ENCODE measurements at places on chromosomes 2 and 18. TPM values are rescaled to one million over a fixed set of nuclear protein-coding genes. Genes with fewer than 3 reads are reported as not detected.

ERICH2 gene
- total RNA-seq: not detected

LIMS3 gene
- 0.57 TPM for total RNA-seq

CNRIP1 gene
- 0.61 TPM for total RNA-seq

PIEZO2 gene
- not detected for total RNA-seq

ZDBF2 gene
- 5.9 TPM for total RNA-seq

ALPG gene
- total RNA-seq: not detected

PROKR1 gene
- total RNA-seq: not detected

DLX1 gene
- total RNA-seq: not detected

COL3A1 gene
- 14.9 TPM for total RNA-seq

GRCh38 chr18:12057419-12058039 lies 36.1 kb upstream of the ANKRD62 start:
- DNase-seq: no peak
- no peaks in the 10 kb centered on the region for H3K27me3 ChIP-seq
- H3K4me1 ChIP-seq: no peaks in the 10 kb centered on the region
- H3K36me3 ChIP-seq: no peaks in the 10 kb centered on the region
- no peak overlapping the region for H3K27ac ChIP-seq
- no peak overlapping the region for H3K4me3 ChIP-seq

- H3K36me3 ChIP-seq: no peaks in the 10 kb centered on the region
- H3K27me3 ChIP-seq: no peaks in the 10 kb centered on the region
- no peak overlapping the region for H3K4me3 ChIP-seq
- H3K27ac ChIP-seq: no peak overlapping the region
- DNase-seq: no peak
- no peaks in the 10 kb centered on the region for H3K4me1 ChIP-seq
Observed at GRCh38 chr2:18284331-18284730, 276.1 kb downstream of the RDH14 start.

GRCh38 chr2:169705927-169706326 lies 11.7 kb downstream of the PHOSPHO2 start:
- no peak overlapping the region for H3K27ac ChIP-seq
- no peaks in the 10 kb centered on the region for H3K27me3 ChIP-seq
- H3K4me3 ChIP-seq: no peak overlapping the region
- no peaks in the 10 kb centered on the region for H3K4me1 ChIP-seq

GRCh38 chr2:61434314-61434713 lies 36.6 kb downstream of the USP34 start:
- no peak overlapping the region for H3K27ac ChIP-seq
- no peak for DNase-seq
- H3K4me1 ChIP-seq: peaks cover 36% of the 10 kb centered on the region

- H3K27ac ChIP-seq: no peak overlapping the region
- no peak for DNase-seq
- no peaks in the 10 kb centered on the region for H3K36me3 ChIP-seq
- H3K4me3 ChIP-seq: no peak overlapping the region
Observed at GRCh38 chr2:17821535-17822444, 5.5 kb downstream of the MSGN1 start.

- H3K4me3 ChIP-seq: no peak overlapping the region
- no peaks in the 10 kb centered on the region for H3K36me3 ChIP-seq
- H3K27ac ChIP-seq: no peak overlapping the region
- no peak for DNase-seq
- no peaks in the 10 kb centered on the region for H3K4me1 ChIP-seq
- no peaks in the 10 kb centered on the region for H3K27me3 ChIP-seq
Observed at GRCh38 chr18:78780719-78781600, 198.7 kb upstream of the SALL3 start.

DNA sequence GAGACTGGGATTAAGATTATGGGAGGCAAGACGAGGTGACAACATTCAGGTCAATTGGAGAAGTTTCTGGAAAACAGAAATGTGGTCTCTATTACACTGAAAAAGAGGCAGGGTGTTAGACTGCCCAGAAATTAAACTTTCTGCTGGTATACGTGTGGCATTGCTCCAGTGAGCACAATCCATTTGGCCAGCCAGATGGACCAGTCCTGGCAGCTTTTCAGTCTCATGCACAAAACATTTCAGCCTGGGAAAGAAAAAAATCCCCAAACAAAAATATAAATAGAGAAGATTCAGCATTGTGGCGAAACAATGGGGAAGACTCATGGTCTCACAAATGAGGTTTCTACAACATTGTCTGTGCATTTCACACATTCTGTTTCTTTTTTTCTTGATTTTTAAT lies 113.9 kb downstream of the HNMT start:
- H3K27me3 ChIP-seq: no peaks in the 10 kb centered on the region
- no peaks in the 10 kb centered on the region for H3K4me1 ChIP-seq
- no peak overlapping the region for H3K4me3 ChIP-seq
- DNase-seq: no peak
- H3K27ac ChIP-seq: no peak overlapping the region

DNA sequence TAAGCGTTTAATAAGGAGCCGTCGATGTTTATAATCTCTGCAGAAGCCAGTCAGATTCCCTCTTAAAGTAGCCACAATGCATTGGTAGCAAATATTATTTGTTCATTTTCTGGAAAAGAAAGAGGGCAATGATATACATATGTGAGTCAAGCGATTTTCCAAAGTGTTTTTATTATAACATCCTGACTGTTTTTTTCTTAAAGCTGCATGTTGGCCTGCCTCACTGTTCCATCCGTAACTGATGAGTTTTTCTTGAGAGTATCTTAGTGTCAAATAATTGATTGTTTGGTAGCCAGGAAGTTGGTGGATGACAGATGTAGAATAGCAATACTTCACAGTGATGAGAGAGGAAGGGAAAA lies 3.7 kb downstream of the TSHZ1 start:
- H3K4me3 ChIP-seq: no peak overlapping the region
- H3K27me3 ChIP-seq: no peaks in the 10 kb centered on the region
- peaks cover 59% of the 10 kb centered on the region for H3K4me1 ChIP-seq

- DNase-seq: no peak
- H3K27ac ChIP-seq: no peak overlapping the region
- no peak overlapping the region for H3K4me3 ChIP-seq
Observed at GRCh38 chr2:207934720-207935119, 90.6 kb downstream of the PLEKHM3 start.

DNA sequence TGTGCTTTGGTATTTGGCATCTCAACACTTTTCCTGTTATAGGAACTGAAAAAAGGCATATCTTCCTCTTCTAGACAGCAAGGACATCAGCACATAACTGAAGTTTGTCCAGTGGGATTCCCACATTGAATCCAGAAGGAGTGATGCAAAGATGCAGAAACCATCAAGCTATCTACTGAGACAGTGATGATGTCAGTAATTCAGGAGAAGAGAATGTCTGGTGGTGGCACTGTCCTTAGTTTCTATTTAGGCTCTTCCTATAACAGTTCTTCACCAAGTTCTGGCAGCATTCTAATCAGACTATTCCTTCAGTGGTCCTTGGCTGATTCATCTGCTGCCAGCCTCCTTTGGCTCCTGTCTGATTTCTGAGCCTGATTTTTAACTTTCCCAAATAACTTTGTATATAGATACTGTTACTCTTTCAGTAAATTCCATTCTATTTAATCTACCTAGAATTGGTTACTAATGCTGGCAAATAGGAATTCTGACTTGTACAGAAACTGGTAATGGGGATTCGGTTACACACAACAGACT lies 56.6 kb upstream of the AGPS start:
- no peak overlapping the region for H3K27ac ChIP-seq
- no peaks in the 10 kb centered on the region for H3K4me1 ChIP-seq
- no peaks in the 10 kb centered on the region for H3K27me3 ChIP-seq
- H3K36me3 ChIP-seq: no peaks in the 10 kb centered on the region

GRCh38 chr2:38791744-38792143 lies 13.7 kb downstream of the GEMIN6 start:
- no peaks in the 10 kb centered on the region for H3K27me3 ChIP-seq
- DNase-seq: no peak
- H3K27ac ChIP-seq: no peak overlapping the region
- H3K36me3 ChIP-seq: no peaks in the 10 kb centered on the region
- H3K4me3 ChIP-seq: no peak overlapping the region
- no peaks in the 10 kb centered on the region for H3K4me1 ChIP-seq

GRCh38 chr2:160510617-160511016 lies 17.0 kb upstream of the RBMS1 start:
- no peaks in the 10 kb centered on the region for H3K27me3 ChIP-seq
- H3K36me3 ChIP-seq: no peaks in the 10 kb centered on the region
- no peak for DNase-seq
- no peak overlapping the region for H3K27ac ChIP-seq

GRCh38 chr2:201996679-201997314 lies 36.9 kb upstream of the FZD7 start:
- H3K27me3 ChIP-seq: no peaks in the 10 kb centered on the region
- no peak overlapping the region for H3K4me3 ChIP-seq
- H3K4me1 ChIP-seq: no peaks in the 10 kb centered on the region
- no peaks in the 10 kb centered on the region for H3K36me3 ChIP-seq
- no peak for DNase-seq
